ENCODE measurements at places on chromosomes 7 and 10. TPM values are rescaled to one million over a fixed set of nuclear protein-coding genes. Genes with fewer than 3 reads are reported as not detected.

The IFIT1B gene
- total RNA-seq: not detected

GRCh38 chr7:144606261-144606660, 202.8 kb upstream of the NOBOX start:
- no peaks in the 10 kb centered on the region for H3K27me3 ChIP-seq
- peaks cover 7% of the 10 kb centered on the region for H3K36me3 ChIP-seq
- H3K4me3 ChIP-seq: no peak overlapping the region
- no peak for ATAC-seq
- no peaks in the 10 kb centered on the region for H3K4me1 ChIP-seq
- H3K27ac ChIP-seq: no peak overlapping the region

DNA sequence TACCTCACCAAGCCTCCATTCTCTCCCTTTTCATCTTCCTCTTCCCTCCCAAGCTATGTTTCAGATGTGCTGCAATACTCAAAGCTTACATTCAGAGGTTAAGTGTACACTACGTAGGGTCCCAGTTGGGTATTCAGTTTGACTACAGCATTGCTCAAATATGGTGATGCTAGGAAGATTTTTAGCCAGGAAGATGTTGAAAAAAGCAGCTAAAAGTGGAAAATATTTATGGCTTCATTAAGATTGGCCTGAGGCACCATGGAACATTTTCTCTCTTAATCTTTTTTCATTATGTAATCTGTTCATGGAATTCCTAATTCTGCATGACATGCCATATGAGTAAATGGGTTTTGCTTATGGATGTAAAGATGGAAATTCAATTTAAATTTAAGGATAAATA, 72.0 kb upstream of the ABCB5 start:
- H3K4me3 ChIP-seq: no peak overlapping the region
- H3K4me1 ChIP-seq: no peaks in the 10 kb centered on the region
- no peak overlapping the region for H3K27ac ChIP-seq
- H3K27me3 ChIP-seq: no peaks in the 10 kb centered on the region

The LIPK gene
- not detected for total RNA-seq

DNA sequence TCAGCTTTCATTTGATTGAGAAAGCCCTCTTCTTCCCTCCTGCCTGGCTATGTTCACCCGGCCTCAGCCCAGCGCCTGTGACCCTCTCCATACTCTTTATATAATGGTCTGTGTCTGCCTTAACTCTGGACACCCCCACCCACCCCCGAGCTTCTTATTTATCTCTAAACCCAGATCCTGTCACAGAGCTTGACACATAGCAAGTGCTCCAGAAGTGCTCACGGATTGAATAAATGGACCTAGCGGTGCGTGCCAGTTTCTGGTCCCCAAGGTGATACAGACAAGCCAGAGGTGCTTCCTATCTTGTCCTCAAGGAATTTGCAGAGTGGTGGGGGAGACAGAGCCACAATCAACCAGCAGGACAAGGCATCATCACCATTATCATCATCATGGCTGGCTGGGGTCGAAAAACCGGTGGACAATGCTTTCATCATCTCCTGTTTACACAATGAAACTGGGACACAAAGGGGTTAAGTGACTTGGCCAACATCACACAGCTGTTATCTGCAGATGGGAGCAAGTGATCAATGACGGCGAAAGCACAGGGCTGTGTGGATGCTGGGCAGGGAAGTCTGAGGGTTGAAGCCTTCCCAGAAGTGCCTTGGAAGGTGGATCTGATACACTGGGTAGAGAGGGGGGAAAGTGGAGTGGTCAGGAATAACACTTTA, 2.2 kb upstream of the LOXL4 start:
- H3K36me3 ChIP-seq: no peaks in the 10 kb centered on the region
- ATAC-seq: no peak
- peaks cover 29% of the 10 kb centered on the region for H3K27me3 ChIP-seq
- H3K27ac ChIP-seq: no peak overlapping the region
- H3K4me3 ChIP-seq: no peak overlapping the region
- no peaks in the 10 kb centered on the region for H3K4me1 ChIP-seq

- H3K4me3 ChIP-seq: no peak overlapping the region
- H3K27ac ChIP-seq: no peak overlapping the region
- no peaks in the 10 kb centered on the region for H3K27me3 ChIP-seq
- ATAC-seq: no peak
- H3K4me1 ChIP-seq: no peaks in the 10 kb centered on the region
These were observed 909.6 kb downstream of the REEP3 start for GRCh38 chr10:64430690-64431323.

DNA sequence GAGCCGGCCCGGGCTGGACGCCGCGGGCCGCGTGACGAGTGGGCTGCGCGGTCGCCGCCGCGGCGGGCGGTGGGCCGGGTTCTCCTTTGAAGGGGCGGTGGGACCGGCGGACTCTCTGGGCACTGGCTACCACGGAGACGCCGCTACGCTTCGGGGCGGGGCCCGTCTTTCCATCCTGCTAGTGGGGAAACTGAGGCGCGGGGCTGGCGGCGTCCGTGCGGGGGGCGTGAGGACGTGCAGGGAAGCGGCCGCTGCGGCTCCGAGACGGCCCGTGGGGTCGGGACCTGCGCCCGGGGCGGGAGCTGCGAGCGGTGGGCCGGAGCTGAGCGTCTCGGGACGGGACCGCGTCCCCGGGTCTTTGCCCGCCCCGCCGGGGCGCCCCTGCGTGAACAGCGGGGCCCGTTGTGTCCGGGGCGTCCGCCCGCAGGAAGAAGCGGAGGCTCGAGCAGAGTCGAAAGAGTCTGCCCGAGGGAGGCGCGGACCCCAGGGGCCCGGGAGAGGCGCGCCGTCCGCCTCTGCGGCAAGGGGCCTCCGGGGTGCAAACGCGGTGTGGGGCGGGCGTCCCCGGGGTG, 548 bp upstream of the BNIP3 start:
- ATAC-seq: peak; percentile 27
- H3K36me3 ChIP-seq: peaks cover 53% of the 10 kb centered on the region
- H3K4me1 ChIP-seq: peaks cover 19% of the 10 kb centered on the region

- ATAC-seq: no peak
- peaks cover 42% of the 10 kb centered on the region for H3K27me3 ChIP-seq
- no peak overlapping the region for H3K27ac ChIP-seq
- no peaks in the 10 kb centered on the region for H3K4me1 ChIP-seq
- no peaks in the 10 kb centered on the region for H3K36me3 ChIP-seq
- no peak overlapping the region for H3K4me3 ChIP-seq
These were observed 4.4 kb upstream of the EN2 start for GRCh38 chr7:155453296-155454182.

DNA sequence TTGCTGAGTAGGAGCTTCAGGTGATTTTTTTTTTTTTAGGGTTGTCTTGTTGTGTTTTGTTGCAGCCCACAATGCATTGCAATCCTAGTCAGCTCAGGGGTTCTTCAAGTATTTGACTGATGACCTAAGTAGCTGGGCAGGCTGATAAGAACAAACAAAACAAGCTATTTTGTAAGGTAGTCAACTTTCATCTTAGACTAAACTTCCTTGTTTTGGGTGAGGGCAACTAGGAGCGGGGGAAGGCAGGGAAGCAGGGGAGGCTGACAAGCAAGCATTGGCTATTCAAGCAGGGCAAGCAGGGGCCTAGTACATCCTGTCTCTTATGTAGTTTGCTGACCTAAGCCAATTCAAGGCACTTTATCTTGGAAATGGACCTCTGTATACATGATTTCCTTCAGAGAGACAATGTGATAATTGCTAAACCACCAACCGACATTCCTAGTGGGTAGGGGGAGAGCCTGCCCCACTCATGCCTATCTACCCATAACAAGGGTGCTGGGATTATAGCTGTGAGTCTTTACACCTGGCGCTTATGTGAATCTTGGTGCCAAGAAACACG, 163.3 kb upstream of the PRKCQ start:
- H3K4me3 ChIP-seq: no peak overlapping the region
- peaks cover 22% of the 10 kb centered on the region for H3K27me3 ChIP-seq
- no peaks in the 10 kb centered on the region for H3K4me1 ChIP-seq

DNA sequence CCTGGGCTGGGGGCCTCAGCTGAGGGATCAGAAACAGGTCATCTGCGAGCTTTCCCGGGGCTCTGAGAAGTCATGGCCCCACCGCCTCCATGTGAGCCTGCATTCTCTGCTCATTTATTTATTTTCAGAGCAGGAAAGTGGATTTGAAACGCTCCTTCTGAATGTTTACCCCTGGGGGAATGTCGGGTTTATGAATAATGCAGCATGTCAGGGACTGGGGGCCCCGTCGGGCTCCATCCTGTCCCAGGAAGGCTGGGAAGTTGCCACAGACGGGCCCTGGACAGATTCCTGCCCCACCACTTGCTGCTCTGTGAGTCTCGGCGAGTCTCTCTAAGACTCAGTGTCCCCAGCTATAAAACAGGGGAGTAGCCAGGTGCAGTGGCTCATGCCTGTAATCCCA, 11.9 kb upstream of the GTF2IRD1 start:
- H3K4me3 ChIP-seq: no peak overlapping the region
- ATAC-seq: no peak
- no peaks in the 10 kb centered on the region for H3K4me1 ChIP-seq
- no peak overlapping the region for H3K27ac ChIP-seq

DNA sequence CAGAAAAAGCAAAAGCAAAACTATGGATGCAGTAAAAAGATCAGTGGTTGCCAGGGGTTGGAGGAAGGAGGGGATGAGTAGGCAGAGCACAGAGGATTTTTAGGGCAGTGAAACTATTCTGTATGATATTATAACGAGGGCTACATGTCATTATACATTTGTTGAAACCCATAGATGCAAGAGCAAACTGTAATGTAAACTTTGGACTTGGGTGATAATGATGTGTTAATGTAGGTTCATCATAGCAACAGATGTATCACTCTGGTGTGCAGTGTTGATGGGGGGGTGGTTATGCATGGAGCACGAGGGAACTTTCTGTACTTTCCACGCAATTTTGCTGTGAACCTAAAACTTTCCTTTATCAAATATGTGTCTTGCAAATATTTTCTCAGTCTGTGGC, 23.2 kb downstream of the SLK start:
- no peak overlapping the region for H3K4me3 ChIP-seq
- ATAC-seq: no peak
- no peak overlapping the region for H3K27ac ChIP-seq
- H3K4me1 ChIP-seq: peaks cover 25% of the 10 kb centered on the region
- H3K36me3 ChIP-seq: peaks cover 51% of the 10 kb centered on the region

GRCh38 chr10:72068901-72069446, 19.4 kb downstream of the SPOCK2 start:
- H3K4me3 ChIP-seq: no peak overlapping the region
- peak; percentile 69 for ATAC-seq
- peak overlapping the region; percentile 53 for H3K27ac ChIP-seq
- no peaks in the 10 kb centered on the region for H3K27me3 ChIP-seq
- H3K4me1 ChIP-seq: peaks cover 9% of the 10 kb centered on the region

DNA sequence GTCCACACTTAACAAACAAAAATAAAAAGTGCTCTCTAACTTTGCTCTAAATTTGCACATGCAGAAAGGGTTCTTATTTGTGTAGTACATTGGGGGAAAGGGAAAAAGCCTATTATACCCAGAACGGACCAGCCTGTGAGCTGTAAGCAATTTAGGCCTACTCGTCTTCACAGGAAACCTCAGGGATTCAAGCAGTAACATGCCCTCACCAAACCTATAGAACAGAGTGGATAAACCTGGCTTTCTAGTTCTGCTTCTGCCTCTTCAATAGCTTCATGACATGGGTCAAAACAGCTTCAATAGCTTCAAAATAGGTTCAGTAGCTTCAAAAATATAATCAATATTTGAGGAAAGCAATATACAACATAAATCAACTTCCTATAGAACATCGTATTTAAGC, 163.7 kb downstream of the ARL4A start:
- H3K27ac ChIP-seq: no peak overlapping the region
- H3K36me3 ChIP-seq: no peaks in the 10 kb centered on the region
- no peak overlapping the region for H3K4me3 ChIP-seq
- no peaks in the 10 kb centered on the region for H3K4me1 ChIP-seq

- peak; percentile 14 for ATAC-seq
- H3K27me3 ChIP-seq: peaks cover 9% of the 10 kb centered on the region
- H3K4me3 ChIP-seq: peak overlapping the region; percentile 72
- H3K36me3 ChIP-seq: no peaks in the 10 kb centered on the region
- peaks cover 7% of the 10 kb centered on the region for H3K4me1 ChIP-seq
- H3K27ac ChIP-seq: no peak overlapping the region
These were observed 373.0 kb downstream of the RPS24 start for GRCh38 chr10:78406648-78407008.

- ATAC-seq: no peak
- peak overlapping the region; percentile 93 for H3K27ac ChIP-seq
- H3K4me1 ChIP-seq: peaks cover 20% of the 10 kb centered on the region
- H3K4me3 ChIP-seq: peak overlapping the region; percentile 93
These were observed 606 bp upstream of the RABGEF1 start for GRCh38 chr7:66739953-66740301.

- no peak for ATAC-seq
- H3K36me3 ChIP-seq: no peaks in the 10 kb centered on the region
- no peaks in the 10 kb centered on the region for H3K27me3 ChIP-seq
- H3K4me3 ChIP-seq: no peak overlapping the region
- H3K27ac ChIP-seq: no peak overlapping the region
These were observed 189.5 kb downstream of the CXCL12 start for GRCh38 chr10:44195112-44196007.

The AKR1B15 gene
- total RNA-seq: not detected

DNA sequence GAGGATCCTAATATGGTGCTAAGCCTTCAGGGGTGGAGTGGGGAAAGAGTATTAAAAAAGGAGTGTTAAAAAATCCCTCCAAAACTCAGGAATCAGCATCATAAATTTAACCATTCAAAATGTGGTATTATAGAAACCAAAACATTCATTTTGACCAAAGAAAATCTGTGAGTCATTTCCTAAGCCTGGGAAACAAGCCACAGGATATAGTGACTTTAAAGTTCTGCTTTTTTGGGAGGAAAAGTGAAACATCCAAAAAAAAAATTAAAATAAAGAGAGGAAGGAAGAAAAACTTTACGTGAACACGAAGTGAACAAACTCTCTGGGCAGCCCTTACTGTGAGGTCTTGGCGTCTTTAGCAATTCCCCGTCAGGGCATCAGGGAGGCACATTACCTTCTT, 74.0 kb upstream of the GSDME start:
- ATAC-seq: no peak
- peaks cover 44% of the 10 kb centered on the region for H3K4me1 ChIP-seq
- no peaks in the 10 kb centered on the region for H3K27me3 ChIP-seq
- H3K4me3 ChIP-seq: peak overlapping the region; percentile 6
- peaks cover 93% of the 10 kb centered on the region for H3K36me3 ChIP-seq
- H3K27ac ChIP-seq: peak overlapping the region; percentile 1

The CLCN1 gene
- 0.11 TPM for total RNA-seq

GRCh38 chr7:66720561-66720960, 20.0 kb upstream of the RABGEF1 start:
- ATAC-seq: no peak
- H3K27ac ChIP-seq: no peak overlapping the region
- no peaks in the 10 kb centered on the region for H3K27me3 ChIP-seq

The PRR15 gene
- total RNA-seq: not detected

The RTKN2 gene
- 5.6 TPM for total RNA-seq

All from activated T-helper 17 cell treated with anti-CD3 and anti-CD28 coated beads, Interleukin-2, amount 50 U/mL, for 72 hours (primary cell).